DND-41 (cell line): ENCODE measurements at places on chromosomes 16 and 17.

DNA sequence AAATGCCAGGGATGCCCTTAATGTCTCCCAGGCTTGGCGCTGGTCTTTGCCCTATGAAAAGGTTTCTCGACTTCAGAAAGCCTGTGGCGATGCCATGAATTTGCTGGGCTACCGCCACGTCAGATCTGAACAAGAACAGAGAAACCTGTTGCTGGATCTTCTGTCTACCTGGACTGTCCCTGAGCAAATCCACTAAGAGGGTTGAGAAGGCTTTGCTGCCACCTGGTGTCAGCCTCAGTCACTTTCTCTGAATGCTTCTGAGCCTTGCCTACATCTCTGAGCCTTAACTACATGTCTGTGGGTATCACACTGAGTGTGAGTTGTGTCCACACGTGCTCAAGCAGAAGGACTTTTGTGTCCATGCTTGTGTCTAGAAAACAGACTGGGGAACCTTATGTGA, 11.4 kb downstream of the CHST4 start:
- peak; percentile 43 for DNase-seq

DNA sequence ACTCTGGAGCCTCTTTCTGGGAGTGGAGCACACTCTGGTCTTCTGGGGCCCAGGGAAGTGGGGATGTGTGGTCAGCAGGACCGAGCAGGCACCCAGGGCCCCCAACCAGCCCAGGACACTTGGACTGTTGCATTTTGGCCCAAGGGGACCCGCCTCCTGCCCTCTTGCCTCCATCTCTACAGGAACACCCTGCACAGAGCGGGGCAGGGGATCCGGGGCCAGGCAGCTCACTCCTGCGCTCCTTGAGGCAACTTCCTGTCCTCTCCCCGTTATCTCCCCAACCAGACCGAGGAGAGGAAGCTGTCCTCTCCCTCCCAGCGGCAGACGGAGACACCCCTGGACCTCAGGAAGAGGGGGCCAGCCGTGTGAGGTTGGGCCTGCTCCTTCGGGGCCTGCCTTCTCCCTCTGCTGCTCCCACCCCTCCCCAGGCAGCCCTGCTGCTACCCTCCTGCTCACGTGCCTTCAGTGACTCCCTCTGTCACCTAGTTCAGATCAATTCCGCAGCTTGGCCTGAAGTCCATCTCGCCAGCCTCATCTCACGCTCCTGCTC, 10.0 kb upstream of the ATP2A3 start:
- DNase-seq, result no peak

DNA sequence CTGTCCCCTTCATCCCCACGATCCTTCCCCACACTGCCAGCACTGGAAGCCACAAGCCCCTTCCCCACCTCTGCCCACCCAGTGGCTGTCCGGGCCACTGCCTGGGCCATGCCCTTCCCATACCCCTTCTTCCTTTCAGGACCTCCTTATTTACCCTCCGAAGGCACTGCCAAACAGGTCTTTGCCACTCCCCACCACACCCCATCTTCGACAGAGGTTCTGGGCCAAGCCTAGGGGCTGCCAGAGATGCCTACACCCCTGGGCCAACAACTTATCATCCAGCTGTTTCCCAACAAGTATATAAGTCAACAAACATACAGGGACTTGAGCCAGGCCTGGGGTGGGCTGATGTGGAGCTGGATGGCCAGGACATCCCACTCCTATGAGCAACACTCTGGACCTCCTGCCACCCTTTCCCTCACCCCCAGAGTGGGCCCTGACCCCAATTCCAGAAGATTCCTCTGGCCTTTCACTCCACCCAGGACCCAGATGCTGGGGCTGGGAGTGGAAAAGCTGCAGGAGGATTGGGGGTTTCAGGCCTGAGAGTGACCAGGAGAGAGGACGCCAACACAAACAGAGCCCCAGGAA, 1.5 kb upstream of the PPP1R1B start:
- DNase-seq, result no peak

GRCh38 chr17:67862614-67863217, 37.4 kb downstream of the BPTF start:
- DNase-seq, result no peak

GRCh38 chr16:5176505-5176904, 78.9 kb upstream of the EEF2KMT start:
- DNase-seq, result peak; percentile 33

- DNase-seq, result no peak
Observed at GRCh38 chr17:14334919-14335318, 34.0 kb downstream of the HS3ST3B1 start.

- no peak for DNase-seq
Observed at GRCh38 chr17:32523017-32523680, 36.4 kb downstream of the CDK5R1 start.

DNA sequence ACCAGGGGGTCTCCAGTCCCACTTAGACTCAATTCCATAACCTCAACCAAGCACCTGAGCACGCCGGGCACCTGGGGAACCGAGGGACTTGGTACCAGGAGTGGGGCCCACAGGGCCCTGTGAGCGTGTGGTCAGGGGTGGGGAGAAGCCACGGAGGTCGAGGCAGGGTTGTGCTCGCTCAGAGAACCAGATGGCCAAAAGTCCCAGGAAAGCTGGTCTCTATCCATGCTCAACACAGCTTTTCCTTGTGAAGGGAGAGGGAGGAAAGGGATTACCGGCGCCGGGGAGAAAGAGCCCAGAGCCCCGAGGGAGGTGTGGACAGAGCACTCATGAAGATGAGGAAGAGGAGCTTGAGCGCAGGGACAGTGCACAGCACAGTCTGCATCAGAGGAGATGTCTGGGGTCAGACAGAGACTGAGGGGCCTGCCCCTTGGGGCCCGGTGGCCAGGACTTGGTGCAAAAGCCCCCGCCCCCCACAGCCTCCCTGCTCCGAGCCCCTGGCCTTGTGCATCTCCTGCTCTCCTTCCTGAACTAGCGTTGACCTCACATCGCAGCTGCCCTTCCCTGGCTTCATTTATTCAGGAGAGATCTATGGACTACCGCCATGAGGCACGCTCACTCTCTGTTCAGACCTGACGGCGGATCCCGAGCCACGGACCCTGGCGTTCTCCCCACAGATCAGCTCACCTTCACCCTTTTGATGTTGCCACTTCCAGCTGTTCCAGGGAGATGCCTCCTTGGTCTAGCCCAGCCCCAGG, 355.4 kb upstream of the TNRC6C start:
- no peak for DNase-seq

DNA sequence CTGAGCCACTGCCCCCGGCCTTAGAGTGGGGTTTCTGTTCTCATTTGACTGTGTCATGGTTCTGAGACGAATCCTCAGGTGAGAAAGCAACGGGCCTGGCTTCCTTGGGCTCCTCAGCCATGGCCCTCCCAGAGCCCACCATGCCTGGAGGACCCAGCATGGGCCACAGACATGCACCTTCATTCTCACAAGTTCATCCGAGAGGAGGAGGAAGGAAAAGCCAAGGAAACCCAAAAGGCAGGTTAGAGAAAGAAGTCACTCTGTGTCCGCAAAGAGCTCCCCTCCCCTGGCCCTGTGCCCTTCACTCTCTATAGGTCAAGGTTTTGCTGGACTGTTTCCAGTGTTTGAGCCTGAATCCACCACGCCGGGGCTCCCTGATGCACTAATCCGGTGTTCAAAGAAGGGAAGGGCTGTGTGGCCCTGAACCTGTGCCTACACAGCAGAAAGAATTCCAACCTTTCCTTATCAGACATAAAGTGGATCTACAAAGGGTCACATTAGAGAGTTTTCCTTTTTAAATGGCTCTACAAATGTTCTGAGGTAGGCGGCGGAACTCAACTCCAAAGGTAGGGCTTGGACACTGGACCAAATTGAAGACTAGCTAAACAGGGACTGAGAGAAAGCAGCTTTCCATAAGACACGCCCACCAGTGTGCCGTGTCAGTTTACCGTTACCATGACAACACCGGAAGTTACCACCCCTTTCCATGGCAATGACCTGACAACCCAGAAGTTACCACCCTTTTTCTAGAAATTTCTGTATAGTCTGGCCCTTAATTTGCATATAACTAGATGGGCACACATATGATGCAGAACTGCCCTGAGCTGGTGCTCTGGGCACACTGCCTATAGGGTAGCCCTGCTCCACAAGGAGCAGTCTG, 15.9 kb upstream of the PECAM1 start:
- DNase-seq, result no peak
